ENCODE measurements at places on chromosomes 13 and 19.

DNA sequence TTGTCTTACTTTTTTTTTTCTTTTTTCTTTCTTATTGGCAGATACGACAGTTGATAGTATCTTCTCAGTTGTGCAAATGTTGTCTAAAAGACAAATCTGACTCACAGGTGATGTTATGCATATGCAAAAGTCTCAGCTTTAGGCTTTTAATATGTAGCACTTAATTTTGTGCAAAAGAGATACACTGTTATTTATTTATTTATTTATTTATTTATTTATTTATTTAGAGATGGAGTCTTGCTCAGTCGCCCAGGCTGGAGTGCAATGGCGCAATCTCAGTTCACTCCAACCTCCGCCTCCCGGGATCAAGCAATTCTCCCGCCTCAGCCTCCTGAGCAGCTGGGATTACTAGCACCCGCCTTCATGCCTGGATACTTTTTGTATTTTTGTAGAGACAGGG, 383.9 kb upstream of the PCDH9 start:
- DNase-seq, result no peak

- peak; percentile 68 for DNase-seq
These were observed 7.6 kb downstream of the COL4A1 start for GRCh38 chr13:110299283-110299840.

GRCh38 chr19:27758626-27759505, 1454.1 kb downstream of the UQCRFS1 start:
- no peak for DNase-seq

DNA sequence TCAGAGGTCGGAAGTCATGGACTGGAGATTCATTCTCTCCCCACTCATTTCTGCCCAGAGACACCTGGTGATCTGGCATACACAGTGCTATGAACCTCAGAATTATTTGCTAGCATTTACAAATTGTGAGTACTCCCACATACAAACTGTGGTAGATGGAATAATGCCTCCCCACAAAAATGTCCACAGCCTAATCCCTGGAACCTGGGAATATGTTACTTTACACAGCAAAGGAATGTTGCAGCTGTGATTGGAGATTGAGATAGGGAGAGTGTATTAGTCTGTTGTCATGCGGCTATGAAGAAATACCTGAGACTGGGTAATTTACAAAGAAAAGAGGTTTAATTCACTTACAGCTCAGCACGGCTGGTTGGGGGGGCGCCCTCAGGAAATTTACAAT, 3.1 kb upstream of the UQCRFS1 start:
- no peak for DNase-seq

Measured in coronary artery (tissue), 2 donors.